ENCODE measurements at places on chromosomes 12 and 14.

DNA sequence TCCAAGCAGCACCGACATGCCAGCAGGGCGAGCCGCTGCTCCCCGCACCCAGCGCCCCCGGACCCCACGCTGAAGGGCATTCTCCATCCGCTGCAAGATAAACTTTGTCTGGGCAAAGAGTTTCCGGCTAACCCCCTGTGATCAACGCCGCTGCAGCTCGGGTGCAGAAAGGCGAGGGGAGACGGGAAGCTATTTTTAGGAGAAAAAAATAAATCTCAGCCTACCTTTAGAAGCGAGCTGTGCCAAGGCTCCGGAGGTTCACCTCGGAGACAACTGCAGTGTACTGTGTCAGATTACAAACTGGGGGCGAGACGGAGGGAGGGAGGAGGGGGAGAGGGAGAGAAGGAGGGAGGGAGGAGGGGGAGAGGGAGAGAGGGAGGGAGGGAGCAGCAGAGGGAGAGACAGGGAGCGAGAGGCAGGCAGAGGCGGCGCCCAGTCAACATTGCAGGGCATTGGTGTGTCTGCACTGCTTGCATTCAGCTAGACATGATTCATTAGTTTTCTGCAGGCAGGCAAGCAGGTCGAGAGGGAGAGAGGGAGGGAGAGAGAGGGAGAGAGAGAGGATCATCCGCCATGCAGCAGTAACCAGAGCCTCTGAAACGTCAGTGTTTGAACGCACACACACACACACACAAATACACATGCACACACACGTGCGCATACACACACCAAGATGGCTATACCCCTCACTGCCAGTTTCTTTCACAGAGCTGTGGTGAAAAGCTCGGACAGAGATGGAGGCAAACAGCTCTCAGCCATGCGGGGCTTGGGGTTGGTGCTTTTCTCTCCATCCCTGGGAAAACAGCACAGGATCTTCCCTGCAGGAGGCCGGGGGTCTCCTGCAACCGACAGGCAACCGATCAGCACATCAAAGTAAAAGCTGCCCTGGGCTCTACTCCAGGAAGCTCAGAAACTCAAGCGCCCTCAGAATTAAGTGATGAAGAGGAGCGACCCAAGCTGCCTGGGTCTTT lies at the start of gene RIMBP2:
Gene RIMBP2 (minus strand): TSS at position 302 of the 971 bp plus-strand sequence. CDS start 237,286 bp downstream, outside the sequence.
- no peak for DNase-seq

GRCh38 chr12:76768576-76768975 lies 4.7 kb downstream of the ZDHHC17 start:
- no peak for DNase-seq

DNA sequence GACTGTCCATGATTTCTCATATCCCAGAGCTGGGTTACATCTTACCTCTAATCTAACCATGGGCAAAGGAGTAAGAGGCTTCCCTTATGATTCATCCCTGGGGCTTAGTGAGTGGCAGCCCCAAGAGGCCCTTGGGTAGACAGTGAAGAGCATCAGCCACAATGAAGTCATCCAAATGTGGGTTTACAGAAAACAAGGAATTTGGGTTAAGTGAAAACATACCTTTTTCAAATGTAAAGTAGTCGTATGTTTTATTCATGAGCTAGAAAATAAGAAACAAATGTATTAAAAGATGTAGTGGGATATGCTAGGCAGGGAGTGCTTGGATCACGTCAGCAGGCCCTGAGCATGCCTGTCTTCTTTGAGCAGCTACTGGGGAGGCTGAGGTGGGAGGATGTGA lies 54.0 kb upstream of the ELK3 start:
- no peak for DNase-seq

GRCh38 chr14:99436247-99437180 lies 44.1 kb downstream of the SETD3 start:
- DNase-seq, result no peak

DNA sequence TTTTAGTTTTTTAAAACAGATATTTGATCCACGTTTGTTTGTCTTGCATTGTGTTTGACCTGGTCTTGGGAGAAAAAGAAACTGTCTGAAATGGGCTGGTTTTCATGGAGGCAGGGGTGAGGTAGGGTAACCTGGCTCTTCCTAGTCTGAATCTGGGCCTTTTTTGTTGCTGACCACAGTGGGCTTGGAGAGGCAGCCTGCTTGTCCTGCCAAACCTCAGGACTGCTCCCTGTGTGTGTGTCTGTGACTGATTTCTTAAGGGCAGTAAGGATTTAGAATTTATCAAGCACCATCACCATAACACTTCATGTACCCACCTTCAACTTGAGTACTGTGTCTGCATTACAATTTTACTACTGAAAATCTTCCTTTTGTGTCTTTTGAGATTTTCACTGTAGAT lies 28.5 kb downstream of the DAAM1 start:
- DNase-seq, result no peak

DNA sequence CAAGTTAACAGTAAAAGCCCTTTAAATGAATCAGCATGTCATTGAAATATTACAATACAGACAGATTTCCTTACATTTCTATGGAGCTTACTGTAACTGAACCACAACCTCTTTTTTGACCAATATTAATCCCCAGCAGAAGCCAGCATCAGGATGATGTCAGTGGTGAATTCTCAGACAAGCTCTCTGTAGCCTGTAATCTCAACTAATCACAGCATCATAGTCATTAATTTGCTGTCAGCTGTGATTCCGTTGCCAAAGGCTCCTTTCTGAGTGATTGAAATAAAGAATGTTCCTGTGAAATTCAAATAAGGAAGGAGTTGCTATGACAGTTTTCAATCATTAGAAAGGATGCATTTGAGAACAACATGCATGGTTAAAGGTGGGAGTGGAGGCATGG lies 323.1 kb downstream of the PDZRN4 start:
- no peak for DNase-seq

DNA sequence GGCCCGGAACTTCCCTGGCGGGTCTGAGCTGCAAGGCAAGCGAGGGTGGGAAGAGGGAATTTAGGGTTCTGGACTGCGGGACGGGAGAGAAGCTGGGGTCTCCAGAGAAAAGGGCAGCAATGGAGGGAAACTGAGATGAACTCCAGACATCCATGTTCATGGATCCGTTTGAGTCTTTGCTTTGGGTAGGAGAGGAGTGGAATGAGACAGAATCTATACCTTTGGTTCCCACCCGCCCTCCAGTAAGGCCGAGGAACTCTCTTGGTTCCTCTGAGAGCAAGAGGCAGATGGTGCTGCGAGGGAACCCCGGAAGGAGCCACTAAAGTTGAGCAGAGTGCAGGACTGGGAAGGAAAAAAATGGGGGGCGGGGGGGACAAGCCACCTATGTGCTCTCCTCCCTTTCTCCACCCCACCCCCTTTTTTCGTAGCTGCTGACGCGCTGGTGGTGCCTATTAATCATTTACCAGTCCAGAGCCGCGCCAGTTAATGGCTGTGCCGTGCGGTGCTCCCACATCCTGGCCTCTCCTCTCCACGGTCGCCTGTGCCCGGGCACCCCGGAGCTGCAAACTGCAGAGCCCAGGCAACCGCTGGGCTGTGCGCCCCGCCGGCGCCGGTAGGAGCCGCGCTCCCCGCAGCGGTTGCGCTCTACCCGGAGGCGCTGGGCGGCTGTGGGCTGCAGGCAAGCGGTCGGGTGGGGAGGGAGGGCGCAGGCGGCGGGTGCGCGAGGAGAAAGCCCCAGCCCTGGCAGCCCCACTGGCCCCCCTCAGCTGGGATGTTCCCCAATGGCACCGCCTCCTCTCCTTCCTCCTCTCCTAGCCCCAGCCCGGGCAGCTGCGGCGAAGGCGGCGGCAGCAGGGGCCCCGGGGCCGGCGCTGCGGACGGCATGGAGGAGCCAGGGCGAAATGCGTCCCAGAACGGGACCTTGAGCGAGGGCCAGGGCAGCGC lies 1.2 kb downstream of the SSTR1 start:
- DNase-seq, result no peak

DNA sequence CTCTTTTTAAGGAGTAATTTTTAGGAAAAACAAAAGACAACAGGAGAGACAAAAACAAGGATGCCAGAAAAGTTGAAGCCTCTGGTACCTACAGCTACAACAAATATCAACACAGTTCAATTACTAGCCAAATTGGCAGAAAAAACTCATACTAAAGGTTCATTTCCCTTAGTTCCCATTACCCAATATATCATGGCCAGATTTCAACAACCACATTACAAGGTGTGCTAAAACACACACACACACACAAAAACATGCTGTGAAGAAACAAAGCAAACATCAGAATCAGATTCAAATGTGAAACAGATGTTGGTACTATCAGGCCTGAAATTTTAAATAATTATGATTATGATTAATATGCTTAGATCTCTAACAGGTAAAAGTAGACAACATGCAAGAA lies 272.7 kb upstream of the CLEC14A start:
- DNase-seq, result no peak

DNA sequence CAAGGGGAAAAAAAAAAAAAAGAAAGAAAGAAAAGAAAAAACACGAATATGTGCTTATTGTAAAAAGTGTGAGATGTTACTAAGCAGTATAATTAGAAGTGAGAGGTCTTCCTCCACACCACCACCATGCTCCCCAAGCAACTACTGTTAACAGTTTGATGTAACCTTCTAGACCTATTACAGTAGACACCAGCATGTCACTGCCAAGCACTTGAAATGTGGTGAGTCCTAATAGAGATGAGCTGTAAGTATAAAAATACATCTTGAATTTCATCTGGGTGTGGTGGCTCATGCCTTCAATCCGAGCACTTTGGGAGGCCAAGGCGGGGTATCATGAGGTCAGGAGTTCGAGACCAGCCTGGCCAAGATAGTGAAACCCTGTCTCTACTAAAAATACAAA lies 8.1 kb upstream of the SNRNP35 start:
- no peak for DNase-seq

GRCh38 chr12:53844994-53845844 lies 93.4 kb upstream of the HOXC13 start:
- DNase-seq, result no peak

GRCh38 chr12:42385326-42385841 lies 59.4 kb downstream of the PPHLN1 start:
- no peak for DNase-seq

DNA sequence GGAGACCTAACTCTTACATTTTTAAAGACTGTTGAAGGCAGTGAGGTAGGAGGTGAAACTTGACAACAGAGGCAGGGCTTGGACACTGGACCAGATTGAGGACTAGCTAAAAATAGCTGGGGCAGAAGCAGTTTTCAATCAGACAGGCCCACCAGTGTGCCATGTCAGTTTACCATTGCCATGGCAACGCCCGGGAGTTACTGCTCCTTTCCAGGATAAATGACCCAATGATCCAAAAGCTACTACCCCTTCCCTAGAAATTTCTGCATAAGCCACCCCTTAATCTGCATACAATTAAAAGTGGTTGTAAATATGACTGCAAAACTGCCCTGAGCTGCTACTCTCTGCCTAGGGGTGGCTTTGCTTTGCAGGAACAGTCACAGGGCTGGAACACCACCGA lies 53.2 kb upstream of the PKP2 start:
- DNase-seq, result no peak

- no peak for DNase-seq
These were observed 116.7 kb downstream of the BEGAIN start for GRCh38 chr14:100470523-100470897.

All from stimulated activated CD8-positive, alpha-beta memory T cell treated with anti-CD3 and anti-CD28 coated beads, Interleukin-2, amount 100 ng/mL, for 48 hours (primary cell).